ENCODE measurements at places on chromosomes 3 and 15. TPM values are rescaled to one million over a fixed set of nuclear protein-coding genes. Genes with fewer than 3 reads are reported as not detected.

The TWF2 gene
- total RNA-seq = 103 TPM

The CELSR3 gene
- total RNA-seq = 8.6 TPM

- H3K36me3 ChIP-seq = no peaks in the 10 kb centered on the region
- DNase-seq = peak; percentile 68
- H3K27ac ChIP-seq = no peak overlapping the region
Measured at GRCh38 chr3:169964176-169964575, 2.4 kb upstream of the SEC62 start.

DNA sequence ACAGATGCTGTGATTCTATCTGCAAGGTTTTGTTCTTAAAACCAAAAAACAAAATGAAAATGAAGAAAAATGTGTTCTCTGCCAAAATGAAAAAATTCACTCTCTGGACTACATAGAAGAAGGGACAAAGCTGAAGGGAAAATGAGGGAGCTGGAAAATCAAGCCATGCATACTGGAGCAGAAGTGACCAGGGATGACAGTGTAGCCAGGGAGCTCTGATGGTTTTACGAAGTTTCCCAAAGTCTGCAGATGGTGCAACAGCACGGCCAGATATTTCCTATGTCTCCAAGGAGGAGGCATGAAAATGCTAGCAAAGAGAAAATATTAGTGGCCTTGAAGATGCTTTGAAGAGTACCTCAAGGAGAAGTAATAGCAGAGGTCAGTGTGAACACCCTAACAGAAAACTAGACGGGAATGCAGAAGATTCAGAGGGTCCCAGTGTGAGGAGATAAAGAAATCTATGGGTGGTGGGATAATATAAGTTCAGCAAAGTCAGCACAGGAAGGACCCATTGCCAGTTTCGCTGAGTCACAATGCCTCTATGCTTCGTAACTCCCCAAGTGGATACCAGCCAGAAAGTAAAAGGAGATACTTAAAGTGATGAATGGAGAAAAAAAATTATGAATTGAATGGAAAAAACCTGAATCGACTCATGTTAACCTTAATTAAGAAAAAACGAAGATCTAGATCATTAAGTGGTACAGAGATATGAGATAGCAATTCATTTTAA, 39.0 kb upstream of the POMGNT2 start:
- peak; percentile 44 for DNase-seq
- no peaks in the 10 kb centered on the region for H3K4me1 ChIP-seq
- no peaks in the 10 kb centered on the region for H3K27me3 ChIP-seq
- H3K4me3 ChIP-seq = no peak overlapping the region
- H3K27ac ChIP-seq = no peak overlapping the region
- no peaks in the 10 kb centered on the region for H3K36me3 ChIP-seq

DNA sequence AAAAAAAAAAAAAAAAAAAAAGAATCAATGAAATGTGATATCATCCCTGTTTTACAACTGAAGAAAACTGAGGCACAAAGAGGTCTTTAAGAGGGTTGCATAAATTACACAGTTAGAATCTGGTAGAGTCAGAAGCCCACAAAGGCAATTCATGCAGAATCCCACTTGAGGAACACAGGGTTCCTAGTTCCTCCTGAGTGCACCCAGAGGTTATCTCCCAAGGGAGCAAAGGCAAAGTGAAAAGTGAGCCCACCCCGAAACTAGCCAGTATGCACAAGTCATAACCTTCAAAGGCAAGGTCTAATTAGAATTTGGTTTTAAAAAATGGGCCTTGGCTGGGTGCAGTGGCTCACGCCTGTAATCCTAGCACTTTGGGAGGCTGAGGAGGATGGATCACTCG, 37.8 kb downstream of the AP3S2 start:
- no peak overlapping the region for H3K27ac ChIP-seq
- H3K4me1 ChIP-seq = peaks cover 4% of the 10 kb centered on the region
- no peaks in the 10 kb centered on the region for H3K27me3 ChIP-seq
- H3K4me3 ChIP-seq = no peak overlapping the region
- no peak for DNase-seq
- peaks cover 6% of the 10 kb centered on the region for H3K36me3 ChIP-seq

- H3K36me3 ChIP-seq = no peaks in the 10 kb centered on the region
- DNase-seq = no peak
- no peaks in the 10 kb centered on the region for H3K4me1 ChIP-seq
- peaks cover 18% of the 10 kb centered on the region for H3K27me3 ChIP-seq
- H3K4me3 ChIP-seq = no peak overlapping the region
Measured at GRCh38 chr15:65339416-65339815, 34.9 kb downstream of the RNU5B-1 start.

DNA sequence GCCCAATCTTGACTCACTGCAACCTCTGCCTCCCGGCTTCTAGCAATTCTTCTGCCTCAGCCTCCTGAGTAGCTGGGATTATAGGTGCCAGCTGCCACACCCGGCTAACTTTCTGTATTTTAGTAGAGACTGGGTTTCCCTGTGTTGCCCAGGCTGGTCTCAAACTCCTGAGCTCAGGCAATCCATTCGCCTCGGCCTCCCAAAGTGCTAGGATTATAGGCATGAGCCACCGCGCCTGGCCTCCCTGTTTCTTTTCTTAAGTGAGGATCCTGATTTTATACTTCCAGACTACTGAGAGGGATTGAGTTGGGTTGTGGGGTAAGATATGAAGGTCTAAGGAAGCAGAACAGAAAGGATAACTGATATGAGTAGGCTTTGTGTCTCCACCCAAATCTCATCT, 106.8 kb downstream of the CNTN3 start:
- no peaks in the 10 kb centered on the region for H3K27me3 ChIP-seq
- DNase-seq = no peak
- no peak overlapping the region for H3K4me3 ChIP-seq
- no peaks in the 10 kb centered on the region for H3K36me3 ChIP-seq
- H3K4me1 ChIP-seq = no peaks in the 10 kb centered on the region
- H3K27ac ChIP-seq = no peak overlapping the region

All from astrocyte (in vitro differentiated cells and primary cell).